ENCODE measurements at places on chromosomes 11 and 22. TPM values are rescaled to one million over a fixed set of nuclear protein-coding genes. Genes with fewer than 3 reads are reported as not detected.
A peak's percentile ranks its signal among the peaks of the same experiment; 100 is the strongest.

GRCh38 chr11:118933486-118933885 is 7.8 kb upstream of the BCL9L start:
- peak; percentile 94 for DNase-seq

- DNase-seq: no peak
Measured at GRCh38 chr11:83259559-83259958, 26.6 kb downstream of the CCDC90B start.

GRCh38 chr11:135027461-135027860 is 615.4 kb upstream of the B3GAT1 start:
- peak; percentile 79 for DNase-seq

DNA sequence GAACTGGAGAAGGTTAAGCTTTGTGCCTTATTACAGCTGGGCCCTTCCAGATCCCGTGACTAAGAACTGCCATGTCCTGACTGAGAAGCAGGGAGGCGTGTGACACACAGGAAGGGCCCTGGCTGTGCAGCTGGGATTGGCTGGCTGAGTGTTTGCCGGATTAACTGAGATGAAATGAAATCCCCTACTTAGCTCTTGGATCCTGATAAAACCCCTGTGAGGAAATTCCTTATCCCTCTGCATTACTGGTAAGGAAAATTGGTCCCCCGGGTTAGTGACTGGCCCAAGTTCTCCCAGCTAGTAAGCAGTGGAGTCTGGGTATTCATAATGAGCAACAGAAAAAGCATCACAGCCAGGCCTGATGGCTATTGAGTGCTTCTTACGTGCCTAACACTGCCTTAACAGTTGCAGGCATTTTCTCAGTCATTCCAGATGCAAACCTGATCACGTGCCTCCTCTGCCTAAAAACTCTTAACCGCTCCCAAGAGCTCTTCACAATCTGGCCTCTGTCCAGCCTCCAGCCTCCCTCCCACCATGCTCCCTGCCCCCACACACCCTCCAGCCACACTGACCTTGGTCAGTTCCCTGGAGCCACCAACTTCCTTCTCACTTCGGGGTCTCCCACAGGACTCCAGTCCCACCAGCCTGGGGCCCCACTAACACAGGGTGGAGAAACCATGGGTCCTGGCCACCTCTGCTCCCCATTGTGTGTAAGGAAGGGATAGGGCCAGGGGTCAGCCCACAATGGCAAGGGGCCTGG is 37.8 kb downstream of the ARRB1 start:
- peak; percentile 87 for DNase-seq

- no peak for DNase-seq
Measured at GRCh38 chr11:128195756-128196155, 391.6 kb downstream of the ETS1 start.

DNA sequence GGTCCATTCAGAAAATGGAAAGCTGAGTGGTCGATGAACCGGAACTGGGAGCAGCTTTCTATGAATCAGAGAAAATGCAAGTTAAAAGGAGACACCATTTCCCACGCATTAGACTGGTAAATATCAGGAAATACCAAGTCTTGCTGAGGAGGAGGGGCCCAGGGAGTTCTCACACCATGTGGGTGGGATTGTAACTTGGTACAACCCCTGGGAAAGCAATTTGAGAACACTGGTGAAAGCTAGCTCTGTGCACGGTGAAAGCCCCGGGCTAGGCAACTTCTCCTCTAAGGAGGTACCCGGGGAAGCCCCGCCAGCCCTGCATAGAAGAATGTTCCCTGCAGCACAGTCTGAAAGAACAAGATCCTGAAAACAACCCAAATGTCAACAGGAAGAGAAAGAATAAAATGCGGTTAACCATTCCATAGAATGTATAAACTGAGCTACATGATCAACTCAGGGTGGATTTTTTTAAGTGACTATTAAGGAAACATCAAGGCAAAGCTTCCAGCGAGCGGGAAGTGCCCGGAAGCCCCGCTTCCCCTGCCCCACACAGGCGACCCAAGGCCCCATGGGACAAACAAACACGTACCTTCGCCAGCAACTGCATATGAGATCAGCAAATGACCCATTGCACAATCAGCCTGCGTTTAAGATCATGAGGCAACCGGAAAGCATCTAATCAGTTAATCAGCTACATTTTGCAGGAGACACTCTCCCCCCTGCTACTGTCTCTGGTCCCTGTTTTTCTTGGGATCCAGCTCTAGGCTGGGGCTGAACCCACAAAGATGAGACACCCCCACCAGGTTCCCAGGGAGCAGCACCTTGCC is 11.3 kb downstream of the SHANK2 start:
- peak; percentile 43 for DNase-seq

- no peak for DNase-seq
Measured at GRCh38 chr11:123510579-123510905, 80.5 kb downstream of the GRAMD1B start.

DNA sequence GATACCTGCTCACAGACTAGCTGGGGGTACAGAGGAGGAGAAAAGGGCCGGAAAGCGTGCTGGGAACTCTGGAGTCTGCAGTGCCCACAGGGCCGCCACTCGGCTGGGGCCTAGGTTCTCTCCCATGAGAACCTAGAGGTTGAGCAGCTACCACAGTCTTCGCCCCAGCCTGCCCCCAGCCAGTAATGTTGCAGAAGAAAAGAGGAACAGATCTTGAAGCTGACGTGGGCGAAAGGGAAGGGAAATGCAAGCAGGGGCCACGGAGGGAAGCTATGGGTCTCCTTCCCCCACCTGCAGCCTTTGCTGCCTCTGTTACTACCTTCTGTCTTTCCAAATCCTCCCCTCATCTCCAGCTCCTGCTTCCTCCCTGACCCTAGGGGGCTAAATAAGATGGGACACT is 28.8 kb upstream of the P2RY2 start:
- DNase-seq: peak; percentile 70

DNA sequence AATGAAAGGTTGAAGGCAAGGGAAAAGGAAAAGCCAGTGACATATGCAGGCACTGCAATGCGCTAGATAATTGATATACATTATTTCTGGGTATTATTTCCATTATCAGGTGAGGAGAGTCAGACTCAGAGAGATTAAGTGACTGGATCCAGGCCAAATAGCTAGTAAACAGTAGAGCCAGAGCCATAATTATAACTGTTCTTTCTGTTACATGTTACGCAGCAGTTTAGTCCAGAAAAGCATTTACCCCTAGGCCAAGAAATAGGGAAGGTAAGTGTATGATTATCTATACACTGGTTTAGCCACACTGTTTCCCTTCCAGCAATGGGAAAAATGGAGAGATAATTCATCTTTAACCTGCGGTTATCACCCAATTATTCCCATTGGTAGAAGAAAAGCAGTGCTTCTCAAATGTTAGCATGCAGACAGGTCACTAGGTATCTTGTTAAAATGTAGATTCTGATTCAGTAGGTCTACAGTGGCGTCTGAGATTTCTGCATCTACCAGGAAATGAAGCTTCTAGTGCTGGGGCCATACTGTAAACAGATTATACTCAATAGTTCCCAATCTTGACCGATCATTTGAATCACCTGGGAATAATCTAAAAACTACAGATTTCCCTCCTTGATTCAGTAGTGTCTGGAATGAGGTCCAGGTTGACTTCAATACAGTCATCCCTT is 69.4 kb downstream of the RBFOX2 start:
- no peak for DNase-seq

- DNase-seq: peak; percentile 55
Measured at GRCh38 chr11:64916040-64916774, 802 bp downstream of the ATG2A start.

- no peak for DNase-seq
Measured at GRCh38 chr11:115501502-115501892, 2.7 kb downstream of the CADM1 start.

- DNase-seq: peak; percentile 48
Measured at GRCh38 chr22:43310311-43310710, 32.9 kb downstream of the SCUBE1 start.

Gene NPAS4
- polyA plus RNA-seq: 0.11 TPM

Gene SCUBE2
- 29.6 TPM for polyA plus RNA-seq

Gene ELF5
- polyA plus RNA-seq: not detected

Gene ALKBH3
- polyA plus RNA-seq: 23.1 TPM

Gene HYLS1
- 6.2 TPM for polyA plus RNA-seq
